ENCODE measurements at places on chromosomes 5 and 9. TPM values are rescaled to one million over a fixed set of nuclear protein-coding genes. Genes with fewer than 3 reads are reported as not detected.

CNTNAP3B gene
- polyA plus RNA-seq = 7.5 TPM

KIF20A gene
- polyA plus RNA-seq = 16.6 TPM

CCL21 gene
- polyA plus RNA-seq = 7.5 TPM

GRM6 gene
- 1.0 TPM for polyA plus RNA-seq

DAB2 gene
- polyA plus RNA-seq = 81.9 TPM

NSD1 gene
- polyA plus RNA-seq = 48.5 TPM

SWI5 gene
- polyA plus RNA-seq = 23.6 TPM

AGXT2 gene
- polyA plus RNA-seq = not detected

SLCO6A1 gene
- 0.78 TPM for polyA plus RNA-seq

PCDHGB7 gene
- polyA plus RNA-seq = 7.6 TPM

PCDHB2 gene
- polyA plus RNA-seq = 4.2 TPM

TRAF1 gene
- 3.8 TPM for polyA plus RNA-seq

SRD5A1 gene
- polyA plus RNA-seq = 6.8 TPM

EIF4E1B gene
- not detected for polyA plus RNA-seq

FOXE1 gene
- polyA plus RNA-seq = not detected

PRRX2 gene
- polyA plus RNA-seq = not detected

TMEFF1 gene
- polyA plus RNA-seq = not detected

DMGDH gene
- 3.9 TPM for polyA plus RNA-seq

SLC46A2 gene
- not detected for polyA plus RNA-seq

NPR2 gene
- polyA plus RNA-seq = 16.6 TPM

CARD9 gene
- 1.9 TPM for polyA plus RNA-seq

IL9 gene
- not detected for polyA plus RNA-seq

CYSRT1 gene
- 0.91 TPM for polyA plus RNA-seq

RNF224 gene
- polyA plus RNA-seq = 1.3 TPM

TNFSF8 gene
- polyA plus RNA-seq = 1.2 TPM

PHF19 gene
- not detected for polyA plus RNA-seq

SPATA31A3 gene
- polyA plus RNA-seq = not detected

OLFML2A gene
- polyA plus RNA-seq = 134 TPM

MAST4 gene
- polyA plus RNA-seq = 12.2 TPM

PCSK1 gene
- polyA plus RNA-seq = 0.04 TPM

MYMK gene
- polyA plus RNA-seq = 68.0 TPM

TSSK1B gene
- not detected for polyA plus RNA-seq

ADGRV1 gene
- not detected for polyA plus RNA-seq

MINAR2 gene
- polyA plus RNA-seq = 0.18 TPM

ACTBL2 gene
- polyA plus RNA-seq = not detected

SHROOM1 gene
- polyA plus RNA-seq = 1.4 TPM

ORM1 gene
- 0.46 TPM for polyA plus RNA-seq

PLCXD3 gene
- polyA plus RNA-seq = 0.09 TPM

PCDHGC4 gene
- 1.9 TPM for polyA plus RNA-seq

SOHLH1 gene
- 0.11 TPM for polyA plus RNA-seq

PCDHAC2 gene
- 1.1 TPM for polyA plus RNA-seq

NIM1K gene
- 0.13 TPM for polyA plus RNA-seq

TRIP13 gene
- polyA plus RNA-seq = 7.0 TPM

KIF12 gene
- polyA plus RNA-seq = 21.0 TPM
